ENCODE measurements at places on chromosomes 1 and 21. TPM values are rescaled to one million over a fixed set of nuclear protein-coding genes. Genes with fewer than 3 reads are reported as not detected.

DNA sequence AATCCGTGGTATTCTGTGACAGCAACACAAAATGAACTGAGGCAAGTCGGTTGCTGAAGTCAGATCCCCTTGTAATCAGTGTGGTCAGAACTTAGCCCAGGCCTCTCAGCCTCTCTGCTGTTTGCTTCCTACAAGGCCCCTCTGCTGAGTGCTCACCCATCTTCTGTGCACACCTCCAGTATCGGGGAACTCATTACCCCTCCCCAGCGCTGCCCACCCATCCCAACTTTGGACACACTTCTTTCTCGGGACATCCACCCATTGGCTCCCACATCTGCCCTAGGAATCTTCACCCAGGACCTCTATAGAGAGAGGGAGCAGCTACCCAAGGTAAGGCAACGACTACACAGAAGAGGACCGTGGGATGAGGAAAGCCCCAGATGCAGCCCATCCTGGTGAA lies 217.5 kb downstream of the MATN1 start:
- H3K36me3 ChIP-seq: no peaks in the 10 kb centered on the region
- H3K4me1 ChIP-seq: no peaks in the 10 kb centered on the region
- no peak for DNase-seq

DNA sequence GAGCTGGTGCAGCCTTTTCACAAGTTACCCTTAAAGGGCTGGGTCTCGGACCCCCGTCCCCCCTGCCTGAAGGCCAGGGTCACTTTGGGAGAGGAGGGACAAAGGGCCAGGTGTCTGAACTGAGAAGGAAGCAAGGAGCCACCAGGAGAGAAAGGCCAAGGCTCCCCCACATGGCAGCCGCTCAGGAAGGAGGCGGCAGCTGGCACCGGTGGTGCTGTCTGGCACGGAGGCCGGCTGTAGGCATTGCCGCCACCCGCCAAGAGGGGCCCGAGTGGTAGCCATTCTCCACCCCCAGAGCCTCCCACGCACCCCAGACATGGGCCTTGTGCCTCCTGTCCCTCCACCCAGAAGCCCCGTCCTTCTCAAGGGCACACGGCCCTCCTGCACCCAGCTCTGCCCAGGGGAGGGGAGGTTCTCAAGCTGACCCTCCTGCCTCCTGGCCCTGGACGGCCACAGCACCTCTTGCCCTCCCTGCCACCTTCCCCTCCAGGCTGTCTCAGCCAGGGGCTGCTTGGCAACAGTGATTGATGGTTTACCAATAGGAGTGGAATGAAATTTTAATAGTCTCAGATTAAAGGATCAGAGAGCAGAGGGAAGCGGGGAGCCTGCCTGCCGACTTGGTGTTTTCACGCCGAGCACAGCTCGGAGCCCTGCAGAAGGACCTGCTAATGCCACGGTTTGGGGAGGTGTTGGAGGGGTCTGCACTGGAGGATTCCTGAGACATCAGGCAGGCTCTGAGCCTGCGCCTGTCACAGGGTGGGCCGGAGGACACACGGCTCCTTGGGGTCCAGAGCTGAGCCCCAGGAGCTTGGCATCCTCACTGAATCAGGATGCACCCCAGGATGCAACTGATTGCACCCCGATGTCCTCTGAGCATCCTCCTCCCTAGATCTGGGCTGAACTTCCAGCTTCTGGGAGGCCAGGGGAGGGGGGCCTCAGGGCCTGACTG lies 211.9 kb upstream of the VAMP3 start:
- peak; percentile 19 for DNase-seq
- no peaks in the 10 kb centered on the region for H3K36me3 ChIP-seq
- no peak overlapping the region for H3K4me3 ChIP-seq
- no peak overlapping the region for H3K27ac ChIP-seq

The CAPN8 gene
- not detected for total RNA-seq

The ERICH3 gene
- total RNA-seq: not detected

Measured in heart left ventricle (tissue), 16 donors.